ENCODE measurements at places on chromosomes 6 and 20. TPM values are rescaled to one million over a fixed set of nuclear protein-coding genes. Genes with fewer than 3 reads are reported as not detected.

The PCSK2 gene
- polyA plus RNA-seq: 0.66 TPM

The EBF4 gene
- polyA plus RNA-seq: 28.4 TPM

The SLC17A4 gene
- polyA plus RNA-seq: not detected

The TMC2 gene
- polyA plus RNA-seq: not detected

The OPRL1 gene
- polyA plus RNA-seq: 2.9 TPM

The C6orf15 gene
- not detected for polyA plus RNA-seq

The DACT2 gene
- polyA plus RNA-seq: 0.77 TPM

The HLA-DRA gene
- 2.4 TPM for polyA plus RNA-seq

The DSP gene
- polyA plus RNA-seq: 237 TPM

The RBM24 gene
- polyA plus RNA-seq: 190 TPM

The PRDM13 gene
- polyA plus RNA-seq: not detected

The HDGFL1 gene
- not detected for polyA plus RNA-seq

The ISM1 gene
- not detected for polyA plus RNA-seq

The SLC16A10 gene
- polyA plus RNA-seq: 8.1 TPM

The ZNF343 gene
- 6.5 TPM for polyA plus RNA-seq

The MMS22L gene
- 4.1 TPM for polyA plus RNA-seq

The PNPLA1 gene
- not detected for polyA plus RNA-seq

The DNPH1 gene
- polyA plus RNA-seq: 209 TPM

The LST1 gene
- not detected for polyA plus RNA-seq

The MSH5 gene
- polyA plus RNA-seq: 16.4 TPM

The RAMACL gene
- 0.44 TPM for polyA plus RNA-seq

The CST2 gene
- not detected for polyA plus RNA-seq

The PACSIN1 gene
- 12.1 TPM for polyA plus RNA-seq

The GPLD1 gene
- 0.39 TPM for polyA plus RNA-seq
